ENCODE measurements at places on chromosomes 3 and 15.

DNA sequence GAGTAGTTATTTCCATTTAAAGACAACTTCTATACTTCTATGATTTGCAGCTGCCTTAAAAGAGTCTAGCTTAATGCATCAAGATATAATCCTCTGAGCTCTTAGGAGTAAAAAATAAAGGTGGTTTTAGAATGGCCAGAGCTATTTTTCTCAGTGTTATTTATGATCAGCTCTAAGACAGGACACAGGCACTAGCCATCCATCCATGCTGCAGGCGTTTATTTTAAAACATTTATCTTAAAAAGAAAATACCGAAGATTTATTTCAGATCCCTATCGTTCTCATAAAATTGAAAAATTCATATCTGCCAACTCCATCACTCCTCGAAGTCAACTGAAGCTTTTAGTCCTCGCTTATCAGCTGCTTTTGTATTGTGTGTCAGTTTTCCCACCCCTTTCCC is 243.5 kb downstream of the CLSTN2 start:
- DNase-seq, result no peak

GRCh38 chr15:63458794-63459395 is 45.5 kb upstream of the USP3 start:
- no peak for DNase-seq

DNA sequence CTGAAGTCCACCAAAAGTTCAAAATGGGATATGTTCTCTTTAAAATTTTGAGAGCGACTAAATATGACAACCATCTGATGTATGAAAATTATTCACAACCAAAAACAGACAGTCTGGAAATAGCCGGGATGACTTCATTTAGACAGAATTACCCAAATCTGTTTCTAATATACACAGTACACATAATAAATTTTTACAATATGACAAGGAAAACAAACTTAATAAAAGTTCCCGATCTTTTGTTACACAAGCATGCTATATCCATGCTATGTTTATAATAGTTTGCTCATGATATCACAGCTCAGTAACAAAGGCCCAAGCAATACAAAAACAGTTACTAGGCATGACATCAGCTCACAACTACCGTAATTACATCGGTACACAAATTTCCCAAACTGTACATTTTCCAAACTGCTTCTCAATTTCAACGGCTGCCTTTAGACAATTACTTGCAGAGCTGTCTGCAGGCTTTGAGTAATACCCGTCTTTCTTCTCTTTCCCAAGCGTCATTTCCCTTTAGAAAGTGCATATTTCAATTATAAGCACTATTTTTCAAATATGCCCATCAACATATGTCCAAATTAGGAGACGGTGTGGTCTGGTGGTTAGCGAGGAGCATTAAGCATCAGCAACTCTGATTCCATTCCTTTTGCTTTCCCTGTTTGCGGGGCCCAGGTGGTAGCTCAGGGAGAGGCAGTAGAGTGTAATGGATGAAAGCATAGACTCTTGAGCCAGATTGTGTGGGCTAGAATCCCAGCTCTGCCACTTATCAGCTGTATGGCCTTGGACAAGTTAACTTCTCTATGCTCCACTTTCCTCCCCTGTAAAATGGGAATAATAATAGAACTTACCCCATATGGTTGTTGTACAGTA is 481.2 kb downstream of the FOXP1 start:
- no peak for DNase-seq

- DNase-seq, result no peak
These were observed 209.7 kb downstream of the MINAR1 start for GRCh38 chr15:79641841-79642240.

DNA sequence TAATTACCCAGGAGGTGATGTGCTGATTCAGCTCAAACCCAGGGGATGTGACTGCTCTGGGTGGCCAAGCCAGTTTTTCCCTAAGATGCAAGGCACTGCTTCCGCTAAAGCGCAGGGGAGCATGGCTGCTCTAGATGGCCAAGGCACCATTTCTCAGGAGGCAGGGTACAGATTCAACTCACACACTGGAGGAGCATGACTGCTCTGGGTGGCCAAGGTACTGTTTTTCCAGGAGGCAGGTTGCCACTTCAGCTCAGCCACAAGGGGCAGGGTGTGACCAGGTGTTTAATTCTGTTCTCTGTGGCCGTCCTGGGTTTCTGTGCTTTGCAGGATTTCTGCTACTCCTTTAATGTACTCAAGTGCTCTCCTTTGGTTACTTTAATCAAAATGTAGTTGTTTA is 659.3 kb upstream of the ARRDC4 start:
- no peak for DNase-seq

DNA sequence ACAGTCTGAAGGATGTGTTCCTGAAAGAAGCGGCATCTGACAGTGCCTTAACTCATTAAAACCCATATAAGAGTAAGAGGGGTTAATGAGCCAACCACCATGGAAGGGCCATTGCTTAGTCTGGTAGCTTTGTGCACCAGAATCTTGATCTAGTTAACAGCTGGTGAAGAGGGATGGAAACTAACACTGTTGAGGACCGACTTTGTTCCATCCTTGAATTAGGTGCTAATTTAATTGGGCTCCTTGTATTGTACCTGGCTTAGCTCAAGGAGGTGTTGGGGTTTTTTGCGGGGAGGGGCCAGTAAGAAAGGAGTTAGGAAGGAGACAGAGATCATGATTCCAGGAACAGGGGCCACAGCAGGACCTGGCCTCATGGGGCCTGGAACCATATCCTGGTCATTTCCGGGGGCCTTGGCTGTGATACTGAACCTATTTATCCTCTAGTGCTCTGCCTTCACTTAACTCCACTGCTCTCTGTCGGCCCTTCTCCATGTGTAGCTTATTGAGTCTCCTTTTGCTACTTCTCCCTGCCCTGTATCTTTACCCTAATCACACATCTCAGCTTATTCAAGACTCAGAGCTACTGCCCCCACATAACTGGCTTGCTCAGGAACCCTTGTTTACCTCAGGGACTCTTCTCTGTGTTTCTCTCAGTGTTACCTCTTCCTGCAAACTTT is 93.0 kb downstream of the RPL22L1 start:
- DNase-seq, result no peak

- DNase-seq, result no peak
These were observed 156.2 kb downstream of the ADAMTSL3 start for GRCh38 chr15:83810110-83810509.

GRCh38 chr15:33200903-33201302 is 6.4 kb upstream of the FMN1 start:
- no peak for DNase-seq

GRCh38 chr3:37324131-37324530 is 149.7 kb upstream of the LRRFIP2 start:
- no peak for DNase-seq

- DNase-seq, result no peak
These were observed 1.4 kb upstream of the MAGEL2 start for GRCh38 chr15:23648920-23649515.

GRCh38 chr3:128297401-128298138 is 144.3 kb downstream of the EEFSEC start:
- DNase-seq, result no peak

GRCh38 chr15:80789296-80789695 is 10.1 kb downstream of the CEMIP start:
- no peak for DNase-seq

DNA sequence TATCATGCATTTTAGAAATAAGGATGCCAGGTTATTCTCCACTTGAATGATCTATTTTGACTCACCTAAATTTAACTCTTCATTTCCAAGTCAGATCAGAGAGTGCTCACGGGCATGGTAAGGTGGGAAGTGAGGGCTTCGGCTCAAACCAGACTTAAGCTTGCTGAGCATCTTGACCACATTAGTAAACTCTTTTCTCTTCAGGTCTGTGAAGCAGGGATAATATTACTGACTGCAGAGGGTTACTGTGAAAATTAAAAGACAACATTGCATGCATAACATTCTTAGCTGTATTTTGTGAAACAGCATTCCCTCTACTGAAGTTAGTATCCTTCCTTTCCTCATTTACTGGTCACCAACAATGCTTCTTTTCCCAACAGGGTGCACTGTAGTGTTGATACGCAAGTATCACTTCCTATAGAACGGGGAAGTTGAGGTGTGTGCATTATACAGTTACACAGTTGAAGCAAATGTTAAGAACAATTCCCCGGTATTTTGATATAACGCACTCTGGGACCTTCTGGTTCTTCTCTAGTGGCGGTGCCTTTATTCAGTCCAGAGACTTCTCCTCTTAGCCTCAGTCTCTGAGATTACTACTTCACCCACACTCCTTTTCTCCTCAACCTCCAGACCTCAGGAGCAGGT is 74.1 kb upstream of the MNS1 start:
- no peak for DNase-seq

DNA sequence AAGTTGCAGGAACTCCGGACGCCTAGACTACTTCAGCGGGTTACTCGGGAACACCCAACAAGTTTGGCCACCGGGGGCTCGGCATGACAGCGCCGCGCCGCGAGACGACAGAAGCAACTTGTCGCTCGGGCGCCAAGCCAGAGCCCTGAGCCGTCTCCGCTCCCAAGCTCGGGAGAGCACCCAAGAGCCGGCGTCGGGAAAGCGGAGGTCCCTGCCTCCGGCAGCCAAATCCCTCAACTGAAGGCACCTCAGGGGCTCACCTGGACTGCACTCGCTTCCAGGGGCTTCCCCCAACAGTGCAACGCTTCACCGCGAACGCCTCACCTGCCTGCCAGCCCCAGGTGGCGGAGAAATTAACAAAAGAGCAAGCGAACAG is 640 bp downstream of the MB21D2 start:
- no peak for DNase-seq

GRCh38 chr3:49721896-49722781 is 1.6 kb downstream of the GMPPB start:
- no peak for DNase-seq

DNA sequence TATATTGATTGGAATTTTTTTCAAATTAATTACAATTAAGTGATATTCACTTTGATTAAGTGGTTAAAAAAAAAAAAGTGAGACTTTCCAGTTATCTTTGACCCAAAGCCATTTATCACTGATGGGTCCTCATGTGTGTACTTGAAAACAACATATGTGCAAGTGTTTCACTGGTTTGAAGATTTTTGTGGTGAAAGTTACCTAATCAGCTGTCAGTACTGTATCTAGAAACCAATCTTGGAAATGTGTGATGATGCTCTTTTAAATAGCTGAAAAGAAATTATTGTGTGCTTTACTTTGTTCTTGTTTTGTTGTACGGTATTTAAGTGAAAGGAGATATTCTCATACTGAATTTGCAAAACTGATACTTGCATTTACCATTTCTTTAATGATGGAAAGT is 11.6 kb upstream of the XCR1 start:
- no peak for DNase-seq

DNA sequence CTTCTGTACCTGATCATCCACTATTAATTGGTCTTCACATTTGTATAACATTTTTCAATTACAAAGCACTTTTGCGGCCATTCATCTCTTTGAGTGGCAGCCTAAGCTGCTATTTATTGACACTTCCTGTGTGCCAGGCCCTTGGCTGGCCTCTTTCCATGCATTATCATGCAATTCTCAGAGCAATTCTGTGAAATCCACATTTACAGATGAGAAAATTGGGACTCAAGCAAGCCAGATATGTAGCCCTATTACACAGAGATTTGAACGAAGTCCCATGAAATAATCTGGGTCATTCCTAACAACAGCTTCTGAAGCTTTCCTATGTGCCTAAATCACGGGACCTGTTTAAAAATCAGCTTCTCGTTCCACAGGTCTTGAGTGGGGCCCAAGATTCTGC is 17.4 kb downstream of the SLC6A1 start:
- DNase-seq, result no peak

DNA sequence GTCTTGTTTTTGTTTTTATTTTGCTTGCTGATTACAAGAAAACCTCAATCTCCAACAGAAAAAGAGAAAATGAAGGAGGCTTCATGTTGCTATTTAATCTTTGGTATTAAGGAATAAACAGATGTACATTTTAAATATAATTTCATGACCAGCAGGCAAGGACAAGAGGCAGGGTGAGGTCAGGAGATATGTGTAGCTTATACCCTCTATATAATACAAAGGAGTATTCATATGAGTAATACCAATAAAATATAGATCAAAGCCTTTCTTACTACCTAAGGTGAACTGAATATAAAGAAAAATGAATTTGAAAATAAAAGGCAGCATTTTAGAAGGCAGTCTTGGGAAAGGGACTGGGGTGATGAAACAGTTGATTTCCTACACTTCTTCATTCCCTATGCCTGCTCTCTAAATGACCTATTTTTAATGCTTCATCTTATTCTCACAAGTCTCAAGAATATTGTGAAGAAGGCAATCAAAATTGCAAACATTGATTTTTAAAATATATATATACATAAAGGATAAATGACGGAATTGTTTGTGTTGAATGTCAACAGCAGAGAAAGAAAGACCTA is 8.6 kb upstream of the CBLB start:
- DNase-seq, result no peak

- DNase-seq, result no peak
These were observed 617.0 kb upstream of the CBLB start for GRCh38 chr3:106485802-106486201.

- DNase-seq, result no peak
These were observed 41.6 kb downstream of the ATP2B2 start for GRCh38 chr3:10463533-10464434.

DNA sequence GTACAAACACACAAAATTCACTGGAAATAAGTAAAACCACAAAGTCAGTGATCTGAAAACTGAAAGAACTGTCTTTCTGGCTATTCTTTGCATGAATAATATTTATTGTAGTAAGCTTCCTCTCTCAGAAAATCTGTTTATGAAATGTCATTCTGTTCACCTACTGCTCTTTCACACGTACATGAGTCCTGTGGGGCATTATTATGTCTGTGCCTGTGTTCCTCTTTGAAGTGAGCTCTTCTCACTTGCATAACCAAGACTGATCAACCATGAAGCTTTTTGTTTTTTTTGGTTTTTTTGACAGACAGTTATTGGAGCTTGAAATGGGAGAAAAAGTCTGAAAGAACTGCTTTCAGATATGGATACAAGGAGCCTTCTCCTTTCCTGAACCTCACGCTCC is 195.8 kb downstream of the PLCH1 start:
- DNase-seq, result no peak

DNA sequence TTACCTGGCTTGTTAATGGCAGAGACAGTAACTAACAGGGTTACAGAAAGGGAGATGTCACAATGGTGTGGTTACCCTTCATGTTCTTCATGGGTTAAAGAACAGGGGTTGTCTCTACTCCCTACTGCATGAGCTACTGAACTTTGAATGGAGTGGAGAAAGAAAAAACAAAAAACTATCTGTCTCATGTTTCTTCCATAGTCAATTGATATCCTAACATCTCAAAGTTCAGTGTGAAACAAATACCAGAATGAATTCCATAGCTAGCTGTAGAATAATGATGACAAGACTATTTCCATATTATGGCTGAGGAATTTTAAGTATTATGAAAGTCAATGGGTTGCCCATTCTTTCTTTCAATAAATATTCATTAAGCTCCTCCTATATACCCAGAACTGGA is 161.3 kb upstream of the LPP start:
- DNase-seq, result no peak

DNA sequence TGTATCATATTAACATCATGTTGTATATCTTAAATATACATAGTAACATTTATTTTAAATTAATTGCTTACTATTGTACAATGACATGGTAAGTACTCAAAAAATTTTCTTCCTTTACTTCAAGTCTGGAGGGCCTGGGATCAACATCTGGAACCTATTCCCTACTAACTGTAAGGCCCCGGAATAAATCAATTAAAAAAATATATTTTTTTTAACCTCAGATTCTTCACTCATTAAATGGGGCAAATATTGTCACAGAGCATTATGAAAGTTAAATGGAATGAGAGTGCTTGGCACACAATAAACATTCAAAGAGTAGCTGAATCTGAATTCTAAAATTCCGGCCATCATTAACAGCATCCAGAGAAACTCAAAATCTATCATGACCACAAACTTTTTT is 16.5 kb downstream of the GSK3B start:
- DNase-seq, result no peak
